ENCODE measurements at places on chromosomes 4 and X.

- DNase-seq: no peak
Measured at GRCh38 chrX:25721564-25721963, 416.6 kb upstream of the MAGEB18 start.

- DNase-seq: no peak
Measured at GRCh38 chr4:22625311-22625710, 67.4 kb upstream of the GBA3 start.

DNA sequence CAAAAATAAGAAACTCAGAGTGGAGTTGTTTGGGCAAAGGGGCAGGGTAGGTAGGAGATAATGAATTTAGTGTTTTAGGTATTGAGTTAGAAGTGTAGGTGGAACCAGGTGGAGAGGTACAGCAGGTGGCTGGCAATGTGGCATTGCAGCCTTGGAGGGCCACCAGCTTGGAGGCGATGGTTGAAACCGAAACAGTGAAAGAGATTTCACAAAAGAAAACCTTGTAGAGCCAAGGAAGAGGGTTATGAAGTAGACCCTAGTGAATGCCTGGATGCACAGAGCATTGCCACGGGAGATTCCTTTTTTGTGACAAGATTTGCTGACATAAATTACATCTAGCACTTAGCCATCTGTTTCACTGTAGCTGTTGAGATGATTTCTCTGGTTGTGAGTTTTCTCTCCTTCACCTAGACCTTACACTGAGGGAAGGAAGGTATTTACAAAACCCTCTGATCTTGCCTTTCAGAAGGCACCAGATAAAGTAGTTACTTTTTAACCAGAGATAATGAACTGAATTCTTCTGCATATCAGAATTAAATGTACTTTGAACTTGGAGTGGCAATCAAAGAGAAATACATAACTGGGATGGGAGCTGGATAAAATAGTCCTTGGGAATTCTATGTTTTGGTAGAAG is 104.1 kb upstream of the CASK start:
- no peak for DNase-seq

DNA sequence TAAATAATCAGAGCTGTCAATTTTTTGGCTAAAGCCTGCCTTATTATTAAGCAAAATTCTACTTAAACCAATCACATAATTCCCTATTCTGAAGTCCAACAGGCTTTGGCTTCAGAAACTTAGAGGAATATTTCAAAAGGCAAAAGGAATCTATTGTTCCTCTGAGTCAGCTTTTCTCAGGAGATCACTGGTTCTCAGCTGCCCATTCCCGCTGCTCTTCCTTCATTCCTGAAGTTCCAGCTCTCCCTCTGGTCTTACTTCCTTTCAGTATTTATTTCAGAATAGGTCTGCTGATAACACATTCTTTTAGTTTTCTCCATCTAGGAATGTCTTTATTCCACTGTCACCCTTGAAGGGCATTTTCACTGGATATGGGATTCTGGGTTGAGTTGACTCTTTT is 133.7 kb downstream of the SOWAHB start:
- DNase-seq: no peak

GRCh38 chr4:102610476-102610875 is 109.3 kb downstream of the NFKB1 start:
- no peak for DNase-seq

- no peak for DNase-seq
Measured at GRCh38 chr4:85740431-85740861, 265.5 kb downstream of the ARHGAP24 start.

- no peak for DNase-seq
Measured at GRCh38 chrX:46580613-46581012, 7.0 kb downstream of the CHST7 start.

DNA sequence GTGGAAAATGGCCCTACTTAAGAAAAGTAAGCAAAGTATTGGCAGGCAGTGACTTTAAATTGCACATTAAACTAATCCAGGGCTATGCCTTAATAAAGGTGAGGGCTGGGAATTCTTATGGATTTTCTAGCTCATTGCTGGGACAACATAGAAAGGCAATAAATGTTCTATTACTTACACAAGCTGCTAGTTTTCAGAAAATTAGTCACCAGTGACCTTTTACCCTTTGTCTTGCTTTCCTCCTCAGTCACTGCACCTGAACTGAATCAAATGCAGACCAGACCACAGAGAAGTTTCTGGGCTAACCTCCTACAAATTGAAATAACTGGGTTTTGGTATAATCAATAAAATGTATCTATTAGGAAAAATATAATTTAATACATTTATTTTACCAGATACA is 694.4 kb upstream of the FAM241A start:
- DNase-seq: no peak

DNA sequence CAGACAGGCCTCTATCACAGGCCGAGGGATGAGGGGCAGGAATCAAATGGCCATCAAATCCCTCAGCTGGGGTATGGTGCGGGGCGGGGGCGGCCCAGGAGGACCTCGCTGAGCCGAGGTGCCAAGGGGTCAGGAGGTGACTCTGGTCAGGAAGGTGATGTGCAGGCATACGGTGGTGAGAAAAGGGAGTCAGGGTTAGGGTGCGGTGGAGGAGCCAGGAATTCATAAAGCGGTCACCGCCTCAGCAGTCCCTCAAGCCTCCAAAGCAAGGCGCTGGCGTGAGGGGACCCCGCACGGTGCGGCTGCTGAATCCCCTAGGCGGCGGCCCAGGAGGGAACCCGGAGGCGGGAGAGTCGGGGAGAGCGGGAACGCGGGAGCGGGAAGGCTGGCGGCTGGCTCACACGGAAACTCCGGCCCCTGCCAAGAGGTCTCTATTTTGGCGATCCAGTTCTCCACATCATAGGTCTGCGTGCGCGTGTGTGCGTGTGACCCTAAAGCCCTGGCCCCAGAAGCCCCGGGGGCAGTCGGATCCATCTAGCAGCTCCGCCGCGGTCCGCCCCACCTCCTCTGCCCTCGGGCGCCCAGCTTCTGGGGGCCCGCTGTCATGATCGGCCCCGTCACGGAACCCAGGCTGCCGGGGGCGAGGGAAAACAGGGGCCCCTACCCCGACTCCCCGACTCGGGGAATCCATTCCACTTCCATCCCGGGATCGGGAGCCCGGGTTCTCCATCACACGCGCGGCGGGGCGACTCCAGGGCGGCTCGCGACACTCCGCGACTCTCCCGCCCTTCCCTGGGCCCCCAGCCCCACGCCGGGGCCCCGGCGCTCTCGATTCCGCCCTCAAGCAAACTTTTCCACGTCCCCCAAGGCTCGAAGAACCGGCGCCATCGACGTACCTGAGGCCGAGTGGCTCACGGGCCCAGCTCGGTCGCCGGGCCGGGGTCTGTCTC is 593 bp downstream of the ELF4 start:
- no peak for DNase-seq

GRCh38 chr4:48629458-48629857 is 139.4 kb downstream of the ZAR1 start:
- no peak for DNase-seq

GRCh38 chr4:18844726-18845125 is 823.2 kb upstream of the LCORL start:
- no peak for DNase-seq
